Heart right ventricle (tissue), 16 donors: ENCODE measurements at places on chromosomes 4 and X. TPM values are rescaled to one million over a fixed set of nuclear protein-coding genes. Genes with fewer than 3 reads are reported as not detected.

Gene ZNF280C
- polyA plus RNA-seq: 1.2 TPM

Gene GAGE1
- polyA plus RNA-seq: not detected

Gene SLC4A4
- 1.3 TPM for polyA plus RNA-seq

Gene GLRB
- polyA plus RNA-seq: 3.3 TPM

Gene SSX2
- not detected for polyA plus RNA-seq

Gene GABRE
- polyA plus RNA-seq: 2.8 TPM

Gene TMSB15A
- polyA plus RNA-seq: 0.51 TPM
